A673 (cell line): ENCODE measurements at places on chromosomes 6 and 20.

DNA sequence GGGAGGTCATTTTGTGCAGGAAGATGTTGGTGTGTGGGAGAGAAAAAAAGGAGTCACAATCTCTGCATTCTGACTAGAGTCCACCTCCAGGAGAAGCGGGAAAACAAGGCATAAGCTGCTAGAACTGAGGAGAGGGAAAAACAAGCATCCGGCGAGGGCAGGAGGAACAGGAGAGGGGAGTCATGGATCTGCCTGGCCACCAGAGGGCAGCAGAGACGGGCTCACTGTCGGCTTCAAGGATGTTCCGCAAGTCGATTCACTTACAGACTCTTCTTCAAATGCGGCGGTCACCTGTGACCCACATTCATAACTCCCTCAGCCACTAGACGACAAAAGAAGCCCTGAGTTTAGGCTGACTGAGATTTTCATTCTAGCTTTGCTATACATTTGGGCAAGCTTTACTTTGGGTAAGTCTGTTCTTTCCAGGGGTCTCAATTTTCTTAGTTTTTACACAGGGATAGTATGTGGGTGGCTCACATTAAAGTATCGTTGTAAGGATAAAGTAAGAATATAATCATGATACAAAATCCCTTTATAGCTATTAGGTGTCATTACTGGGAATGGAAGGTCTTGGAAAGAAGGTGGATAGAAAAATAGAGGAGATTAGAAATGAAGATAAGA lies 6.6 kb upstream of the BTNL2 start:
- peak; percentile 79 for DNase-seq

DNA sequence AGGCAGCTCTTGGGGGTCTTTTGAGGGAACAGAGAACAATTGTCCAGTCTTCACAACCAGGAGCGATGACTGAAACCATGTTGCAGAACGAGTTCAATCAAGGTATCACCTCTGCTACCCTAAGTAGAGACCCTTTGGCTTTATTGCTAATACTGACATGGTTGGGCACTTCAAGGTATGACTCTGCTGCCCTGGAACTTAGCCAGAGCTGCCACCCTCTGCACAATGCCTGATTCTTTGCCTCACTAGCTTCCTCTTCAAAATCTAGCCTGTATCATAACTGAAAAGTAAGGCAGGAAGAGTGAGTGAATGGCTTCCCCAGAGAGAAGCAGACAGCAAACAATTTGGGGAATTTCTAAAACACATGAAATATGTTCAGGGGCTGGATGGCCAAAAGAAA lies 592.7 kb upstream of the NRSN1 start:
- DNase-seq = no peak

DNA sequence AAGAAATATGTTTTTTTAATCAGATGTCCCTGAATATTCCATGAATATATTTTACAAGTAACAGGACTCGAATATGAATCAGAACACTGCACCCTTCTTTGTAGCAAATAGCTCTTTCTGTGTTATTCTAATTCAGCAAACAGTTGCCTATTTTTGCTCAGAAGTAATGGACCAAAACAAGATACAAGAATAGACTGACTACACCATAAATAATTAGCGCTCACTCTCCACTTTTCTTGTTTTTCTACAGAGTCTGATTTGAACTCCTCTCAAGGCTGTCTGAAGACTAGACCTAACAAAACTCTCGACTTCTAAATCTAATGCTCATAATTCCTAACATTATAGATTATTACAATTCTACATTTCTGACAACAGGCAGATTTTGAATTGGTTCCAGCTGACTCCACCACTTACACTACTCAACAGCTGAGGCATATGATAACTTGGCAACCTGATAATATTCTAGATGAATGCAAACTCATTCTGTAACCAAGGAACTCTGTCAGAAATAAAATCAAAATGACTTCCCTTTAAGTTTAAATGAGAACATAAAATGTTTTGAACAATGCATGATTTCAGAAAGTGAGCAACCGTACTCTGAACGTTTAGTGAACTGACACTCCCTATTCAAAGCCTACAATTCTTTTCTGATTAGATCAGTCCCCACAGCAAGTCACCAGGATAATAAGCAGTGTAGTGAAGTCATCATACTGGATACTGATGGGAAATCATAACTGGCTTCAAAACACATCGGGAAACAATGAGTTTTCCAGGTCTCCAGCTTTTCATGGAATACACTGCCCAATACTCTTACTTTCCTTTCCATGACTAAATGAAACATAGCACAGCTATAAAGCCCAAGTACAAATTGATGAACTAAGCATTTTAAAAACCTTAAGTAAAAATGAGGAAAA lies 114.2 kb upstream of the BEND6 start:
- peak; percentile 49 for DNase-seq

GRCh38 chr20:34634392-34634791 lies 42.5 kb downstream of the PIGU start:
- no peak for DNase-seq

GRCh38 chr6:151445482-151445881 lies 6.4 kb downstream of the RMND1 start:
- DNase-seq = no peak

GRCh38 chr6:24358219-24358821 lies 461 bp upstream of the DCDC2 start:
- peak; percentile 66 for DNase-seq

GRCh38 chr20:63641146-63641791 lies 12.0 kb downstream of the STMN3 start:
- DNase-seq = no peak
